ENCODE measurements at places on chromosomes 13 and 19.

DNA sequence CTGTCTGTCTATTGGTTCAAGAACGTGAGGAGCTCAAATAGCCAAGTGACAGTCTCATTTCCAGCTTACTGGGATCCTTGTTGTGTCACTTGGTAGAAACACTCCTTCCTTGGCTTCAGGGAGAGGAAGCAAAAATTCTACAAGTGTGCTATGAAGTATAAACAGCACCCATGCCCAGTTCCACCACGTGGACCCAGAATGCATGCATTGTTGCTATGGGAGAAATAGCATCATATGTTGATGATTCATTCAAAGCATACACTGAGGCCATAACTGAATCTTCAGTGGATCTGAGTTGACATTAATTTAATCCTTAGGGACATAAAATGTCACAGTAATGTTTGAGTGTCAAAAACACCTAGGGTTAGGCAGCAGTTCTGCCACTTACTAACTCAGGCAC, 199.0 kb upstream of the RXFP2 start:
- DNase-seq: no peak

DNA sequence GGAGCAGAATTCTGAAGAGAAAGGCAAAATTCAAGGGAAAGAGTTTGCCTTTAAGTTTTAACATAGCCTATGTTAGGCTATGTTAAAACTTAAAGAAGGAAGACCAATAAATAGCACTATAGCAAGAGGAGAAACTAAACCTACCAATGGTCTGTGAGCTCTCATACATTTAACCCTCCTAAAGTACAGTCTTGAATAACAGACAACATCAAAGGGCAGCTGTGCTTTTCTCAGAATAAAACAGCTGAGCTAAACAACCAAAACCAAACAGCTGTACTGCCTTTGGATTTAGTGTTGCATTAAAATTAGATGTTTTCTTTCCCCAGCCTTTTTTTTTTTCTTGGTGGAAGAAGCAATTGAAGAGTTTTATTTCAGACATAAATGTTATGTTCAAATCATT, 34.0 kb downstream of the KLF5 start:
- DNase-seq: no peak

DNA sequence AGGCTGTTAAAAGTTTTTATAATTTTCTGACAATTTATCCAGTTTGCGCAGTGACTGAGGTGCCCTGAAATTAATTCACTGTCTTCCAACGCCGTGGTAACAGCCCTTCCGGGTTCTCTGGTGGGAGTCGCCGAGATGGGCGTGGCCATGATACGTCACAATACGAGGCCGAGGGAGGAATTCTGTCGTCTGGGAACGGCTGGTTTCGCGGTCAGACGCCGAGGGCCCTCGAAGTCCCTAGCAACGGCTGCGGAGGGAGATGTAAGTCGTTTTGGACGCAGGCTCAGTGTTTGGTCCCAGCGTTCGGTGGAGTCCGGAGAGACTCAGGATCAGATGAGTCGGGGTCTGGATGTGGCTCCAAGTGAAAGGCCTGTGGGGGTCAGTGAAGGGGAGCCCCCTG, 21.7 kb downstream of the ZNF613 start:
- no peak for DNase-seq

GRCh38 chr19:8404391-8405151, 8.5 kb upstream of the MARCHF2 start:
- no peak for DNase-seq

- DNase-seq: no peak
Observed at GRCh38 chr13:101624981-101625380, 172.5 kb downstream of the ITGBL1 start.

GRCh38 chr19:47109541-47110375, 3.8 kb downstream of the ZC3H4 start:
- DNase-seq: no peak

GRCh38 chr19:49973987-49974386, 13.0 kb upstream of the SIGLEC11 start:
- no peak for DNase-seq

DNA sequence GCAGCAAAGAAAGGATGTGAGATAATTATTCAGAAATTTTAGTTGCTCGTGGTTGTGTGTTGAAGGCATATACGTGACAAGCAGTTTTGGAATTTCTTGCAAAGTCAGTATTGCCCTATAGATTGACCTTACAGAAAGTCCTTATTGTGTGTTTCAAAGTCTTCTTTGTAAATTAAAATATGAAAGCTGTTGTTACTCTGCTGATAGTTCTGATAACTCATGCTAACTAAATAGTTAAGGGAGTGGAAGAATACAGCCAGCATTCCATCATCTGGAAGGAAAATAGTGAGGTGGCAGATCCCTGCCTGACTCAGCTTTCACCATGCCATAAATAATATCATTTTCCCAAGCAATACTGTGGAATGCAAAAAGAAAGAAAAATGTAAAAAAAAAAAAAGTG, 27.2 kb downstream of the WASF3 start:
- no peak for DNase-seq

- DNase-seq: no peak
Observed at GRCh38 chr13:23443878-23444277, 10.4 kb upstream of the SACS start.

DNA sequence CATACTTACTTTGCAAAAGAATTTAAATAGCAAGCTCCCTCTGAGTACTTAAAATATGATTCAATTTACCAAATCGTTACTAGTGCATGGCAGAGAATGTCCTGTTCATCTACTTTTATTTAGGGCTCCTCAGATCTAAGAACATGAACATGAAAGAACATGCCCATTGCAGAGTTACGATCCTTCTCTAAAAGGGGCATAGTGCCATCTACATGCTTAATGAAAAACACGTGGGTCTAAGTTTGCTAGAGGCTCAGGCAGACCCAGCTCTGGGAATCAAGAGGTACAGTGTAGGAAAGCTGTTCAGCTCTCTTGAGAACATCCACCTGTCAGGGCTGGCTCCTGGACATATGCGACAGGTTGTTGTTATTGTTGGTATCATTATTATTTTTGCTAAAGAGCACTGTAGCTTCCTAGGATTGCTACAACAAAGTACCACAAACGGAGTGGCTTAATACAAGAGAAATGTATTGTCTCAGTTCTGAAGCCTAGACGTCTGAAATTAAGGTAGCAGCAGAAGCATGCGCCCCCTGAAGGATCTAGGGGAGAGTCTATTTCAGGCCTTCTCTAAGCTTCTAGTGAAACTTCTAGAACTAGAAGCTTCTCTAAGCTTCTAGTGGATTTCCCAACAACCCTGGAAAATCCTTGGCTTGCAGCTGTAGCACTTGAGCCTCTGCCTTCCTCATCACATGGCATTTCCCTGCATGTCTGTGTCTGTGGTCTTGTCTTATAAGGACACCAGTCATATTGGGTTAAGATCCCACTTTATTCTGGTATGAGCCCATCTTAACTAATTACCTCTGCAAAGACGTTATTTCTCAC, 133.9 kb downstream of the DCT start:
- no peak for DNase-seq

GRCh38 chr19:9673912-9674662, 813 bp downstream of the ZNF562 start:
- DNase-seq: peak; percentile 23

- DNase-seq: no peak
Observed at GRCh38 chr13:44199627-44200207, 173.9 kb upstream of the SERP2 start.

DNA sequence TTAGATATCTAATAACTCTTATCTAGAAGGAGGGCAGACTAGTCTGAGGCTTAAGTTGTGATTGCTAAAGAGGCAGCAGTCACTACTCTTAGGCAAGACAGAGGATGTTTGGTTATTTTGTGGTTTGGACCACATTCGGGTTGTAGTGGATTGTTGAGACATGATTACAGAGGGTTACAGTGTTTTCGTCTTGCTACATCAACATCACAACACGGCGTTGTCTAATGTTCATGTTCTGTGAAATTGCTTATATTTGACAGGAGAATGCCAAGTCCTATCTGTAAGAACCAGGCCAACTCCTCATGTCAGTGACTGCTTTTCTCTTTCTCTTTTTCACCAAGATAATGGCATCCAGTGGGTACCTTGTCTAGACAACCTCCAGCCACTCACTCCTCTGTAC, 16.8 kb upstream of the TM9SF2 start:
- DNase-seq: no peak

- DNase-seq: no peak
Observed at GRCh38 chr19:54526972-54527371, 24.3 kb downstream of the LAIR2 start.

DNA sequence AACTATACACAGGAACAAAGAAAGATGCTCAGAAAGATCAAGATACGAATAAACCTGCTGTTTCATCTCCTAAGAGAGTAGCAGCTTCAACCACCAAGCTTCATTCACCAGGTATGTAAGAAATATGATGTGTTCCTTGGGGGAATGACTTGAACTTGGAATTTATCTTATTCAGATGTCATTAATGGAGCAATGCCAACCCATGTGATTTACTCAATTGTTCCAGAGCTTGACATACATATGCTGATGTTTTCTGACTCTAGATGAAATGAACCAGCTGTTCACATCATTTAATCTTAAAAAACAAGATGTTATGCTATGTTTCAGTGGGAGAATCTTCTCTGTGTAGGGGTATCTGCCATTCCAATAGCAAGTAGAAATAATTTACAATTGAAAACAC, 270.9 kb downstream of the SLC7A1 start:
- no peak for DNase-seq

GRCh38 chr13:35923347-35923746, 207.8 kb downstream of the DCLK1 start:
- peak; percentile 96 for DNase-seq
